CD4-positive, alpha-beta T cell treated with Interleukin-6 for 4 hours (primary cell): ENCODE measurements at places on chromosomes 11 and 22.
A peak's percentile ranks its signal among the peaks of the same experiment; 100 is the strongest.

GRCh38 chr11:78038697-78039313 lies 15.7 kb upstream of the KCTD14 start:
- no peak for DNase-seq

- DNase-seq, result no peak
These were observed 37.8 kb downstream of the SCN3B start for GRCh38 chr11:123616505-123617198.

DNA sequence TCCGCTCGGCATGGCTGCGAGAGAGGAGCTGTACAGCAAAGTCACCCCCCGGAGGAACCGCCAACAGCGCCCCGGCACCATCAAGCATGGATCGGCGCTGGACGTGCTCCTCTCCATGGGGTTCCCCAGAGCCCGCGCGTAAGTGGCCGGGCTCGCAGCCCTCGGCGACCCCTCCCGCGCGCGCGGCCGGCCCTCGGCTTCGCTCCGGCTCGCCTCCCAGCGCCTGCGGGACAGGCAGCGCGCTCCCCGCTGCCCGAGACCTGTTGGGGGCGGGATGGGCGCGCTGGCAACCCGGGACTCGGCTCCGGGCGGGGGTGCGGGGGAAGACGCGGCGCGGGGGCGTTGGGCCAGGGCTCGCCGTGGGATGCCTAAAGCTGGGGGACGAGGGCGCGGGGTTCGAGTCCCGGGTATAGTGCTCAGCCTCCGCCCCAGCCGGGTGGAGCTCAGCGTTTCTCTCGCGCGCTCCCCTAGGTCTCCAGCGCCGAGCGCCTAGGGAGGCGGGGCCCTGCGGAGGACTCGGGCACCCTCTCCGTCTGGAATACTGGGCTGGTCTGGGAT lies 630 bp downstream of the UBASH3B start:
- peak; percentile 54 for DNase-seq

DNA sequence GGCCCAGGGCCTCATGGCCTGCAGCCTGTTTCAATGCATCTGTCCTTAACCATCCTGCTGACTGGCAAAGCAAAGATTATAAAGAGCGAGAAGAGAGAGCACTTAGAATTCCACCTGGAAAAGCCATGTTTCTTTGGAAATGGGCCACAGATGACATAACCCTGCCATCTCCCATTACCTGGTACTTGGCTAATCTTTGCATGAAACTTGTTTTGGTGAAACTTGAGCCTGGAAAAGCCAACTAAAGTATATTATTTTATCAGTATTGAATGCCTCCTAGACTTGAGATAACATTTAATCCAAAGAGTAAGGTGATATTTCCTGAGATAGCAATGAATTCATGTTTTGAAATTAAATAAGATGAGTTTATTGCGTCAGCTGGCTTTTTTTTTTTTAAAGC lies 72.6 kb downstream of the NAV2 start:
- no peak for DNase-seq

DNA sequence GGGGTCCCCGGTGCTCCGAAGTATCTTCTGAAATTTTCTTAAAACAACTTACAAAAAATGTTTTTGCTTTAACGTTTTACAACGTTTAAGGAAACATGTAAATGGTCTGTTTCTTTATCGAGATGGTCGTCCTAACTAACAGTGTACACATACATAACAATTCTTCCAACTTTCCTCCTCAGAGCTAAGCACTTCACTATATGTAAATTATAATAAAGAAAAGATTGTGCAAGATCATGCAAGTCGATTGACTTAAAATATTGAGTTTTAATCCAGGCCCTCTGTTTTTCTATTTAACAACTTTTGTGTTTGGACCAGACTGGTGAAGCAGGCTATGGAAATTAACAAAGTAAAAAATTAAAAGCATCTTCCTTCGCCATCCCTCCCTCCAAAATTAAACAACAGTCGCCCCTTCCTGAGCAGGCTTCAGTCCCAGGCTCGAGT lies 4.9 kb downstream of the ALX4 start:
- no peak for DNase-seq

- peak; percentile 62 for DNase-seq
These were observed 52.5 kb upstream of the CLDN5 start for GRCh38 chr22:19576460-19577421.

DNA sequence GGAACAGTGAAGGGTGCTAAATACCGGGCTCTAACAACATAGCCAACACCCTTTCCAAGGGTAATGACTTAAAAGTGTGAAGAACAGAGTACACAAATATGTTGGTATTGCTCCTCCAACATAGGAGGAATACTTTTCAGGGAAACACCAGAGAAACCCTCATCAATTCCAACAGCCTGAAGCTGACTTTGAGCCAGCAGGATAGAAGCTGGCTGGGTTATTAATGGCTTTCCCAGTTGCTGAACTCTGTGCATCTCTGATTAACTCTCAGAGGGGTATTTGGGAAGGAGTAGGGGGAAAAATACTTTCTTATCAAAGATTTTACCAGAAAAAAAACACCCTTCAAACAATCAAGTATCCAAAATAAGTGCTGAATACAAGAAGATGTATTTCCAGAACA lies 95.6 kb downstream of the AMBRA1 start:
- no peak for DNase-seq

DNA sequence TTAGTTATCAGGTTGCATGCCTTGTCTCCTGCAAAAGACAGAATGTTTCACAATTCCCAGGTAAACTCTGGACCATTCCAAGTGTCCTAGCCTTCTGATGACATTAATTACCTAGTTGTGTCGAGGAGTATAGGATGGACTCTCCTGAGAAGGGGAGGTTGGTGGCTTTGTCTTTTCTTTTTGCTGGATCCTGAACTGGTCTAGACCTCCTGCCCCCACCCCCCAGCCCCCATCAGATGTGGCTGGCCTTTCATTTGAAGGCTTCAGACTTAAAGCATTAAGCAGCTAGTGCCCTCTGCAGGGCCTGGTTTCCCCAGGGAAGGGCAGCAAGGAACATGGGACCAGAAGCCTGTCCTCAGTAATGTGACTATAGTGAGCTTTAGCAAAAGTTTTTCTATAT lies 9.7 kb downstream of the MCAM start:
- no peak for DNase-seq

- DNase-seq, result no peak
These were observed 7.6 kb downstream of the VPS26B start for GRCh38 chr11:134231958-134232659.

GRCh38 chr22:37379722-37380121 lies 47.6 kb downstream of the ELFN2 start:
- no peak for DNase-seq

- DNase-seq, result no peak
These were observed 91.4 kb upstream of the APOA1 start for GRCh38 chr11:116928845-116929244.

- no peak for DNase-seq
These were observed 1404.8 kb downstream of the LRRC4C start for GRCh38 chr11:40054631-40055030.

GRCh38 chr11:15770798-15771414 lies 585.4 kb downstream of the SOX6 start:
- no peak for DNase-seq

- no peak for DNase-seq
These were observed 81.0 kb downstream of the ETS1 start for GRCh38 chr11:128506356-128506755.

- no peak for DNase-seq
These were observed 51.3 kb downstream of the KIRREL3 start for GRCh38 chr11:126949066-126949891.

DNA sequence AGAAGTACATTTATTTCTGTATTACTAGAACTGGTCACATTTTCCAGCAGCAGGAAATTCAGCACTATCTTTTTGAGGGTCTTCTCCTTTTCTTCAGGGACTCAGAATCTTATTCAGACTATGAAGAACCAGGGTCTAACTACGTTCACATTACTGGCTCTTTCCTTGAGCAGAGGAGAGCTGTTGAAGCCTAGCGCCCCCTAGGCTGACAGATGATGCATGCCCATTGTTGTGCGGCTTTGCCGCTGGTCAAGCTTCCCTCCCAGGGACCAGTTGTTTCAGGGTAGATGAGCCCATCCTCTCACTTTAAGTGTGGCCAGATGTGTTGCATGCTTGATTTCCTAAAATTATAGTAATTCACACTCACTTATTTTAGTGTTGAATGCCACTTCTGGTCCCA lies 168.2 kb upstream of the PDGFD start:
- DNase-seq, result no peak

DNA sequence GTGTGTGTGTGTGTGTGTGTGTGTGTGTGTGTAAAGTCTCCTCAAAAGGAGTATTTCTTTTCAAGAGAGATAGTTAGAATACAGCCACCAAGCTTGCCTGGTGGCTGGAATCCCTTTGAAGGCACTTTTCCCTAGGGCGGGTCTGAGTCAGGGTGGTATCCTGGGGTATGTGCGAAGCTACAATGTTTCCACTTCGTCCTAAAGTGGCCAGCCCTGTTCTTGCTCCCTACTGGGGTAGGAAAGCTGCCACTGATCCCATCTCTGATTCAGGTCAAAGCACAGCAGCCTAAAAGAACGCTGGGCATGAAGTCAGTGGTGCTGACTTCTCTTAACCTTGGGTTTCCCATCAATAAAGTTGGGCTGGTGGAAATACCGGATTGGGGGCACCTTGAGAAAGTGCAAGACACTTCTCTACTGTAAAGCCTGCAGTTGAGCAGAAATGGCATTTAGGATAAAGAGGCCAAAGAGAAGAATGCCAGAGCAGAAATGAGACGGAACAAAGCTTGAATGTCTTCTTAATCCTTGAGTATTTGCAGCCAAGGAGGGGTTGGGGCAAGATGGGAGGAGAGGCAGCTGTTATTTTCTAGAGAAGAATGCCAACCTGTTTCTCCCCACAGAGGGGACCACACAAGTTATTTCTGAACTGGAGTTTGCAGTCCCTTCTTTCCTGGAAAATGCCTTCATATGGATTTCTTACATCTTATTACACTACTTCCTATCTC lies 35.3 kb downstream of the ZNRF3 start:
- no peak for DNase-seq

GRCh38 chr11:118180300-118180703 lies 3.9 kb upstream of the SCN2B start:
- no peak for DNase-seq

- no peak for DNase-seq
These were observed 249.1 kb downstream of the CTTN start for GRCh38 chr11:70647188-70648166.

DNA sequence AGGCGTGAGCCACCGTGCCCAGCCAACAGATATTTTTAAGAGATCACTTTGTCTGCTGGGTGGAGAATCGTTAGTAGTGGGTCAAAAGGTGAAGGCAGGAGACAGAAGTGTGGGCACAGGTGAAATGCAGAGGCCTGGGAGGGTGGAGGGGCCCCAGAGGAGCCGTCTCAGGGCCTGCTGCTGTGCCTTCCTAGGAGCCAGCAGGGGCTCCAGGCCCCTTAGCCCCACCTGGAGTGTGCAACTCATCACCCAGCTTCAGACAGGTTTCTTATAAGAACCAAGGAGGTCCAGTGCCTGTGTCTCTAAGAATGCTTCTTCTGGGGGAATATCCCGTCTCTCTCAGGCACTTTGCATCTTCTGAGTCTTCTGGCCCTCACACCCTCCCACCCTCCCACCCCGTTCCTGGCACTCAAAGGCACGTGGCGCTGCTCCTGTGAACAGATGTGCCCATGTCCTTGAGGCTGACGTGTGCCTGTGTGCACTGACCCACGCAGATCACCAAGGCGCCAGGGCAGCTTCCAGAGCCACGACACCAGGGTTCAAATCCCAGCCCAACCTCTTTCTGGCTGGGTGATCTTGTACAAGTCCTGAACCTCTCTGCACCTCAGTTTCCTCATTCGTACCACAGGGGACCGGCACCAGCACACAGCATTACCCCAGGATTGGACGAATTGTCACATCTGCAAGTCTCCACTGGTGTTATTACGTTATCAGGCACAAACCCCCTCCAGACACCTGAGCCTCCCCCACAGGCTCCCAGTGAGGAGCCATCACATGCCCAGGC lies 3.4 kb downstream of the ARSA start:
- no peak for DNase-seq

DNA sequence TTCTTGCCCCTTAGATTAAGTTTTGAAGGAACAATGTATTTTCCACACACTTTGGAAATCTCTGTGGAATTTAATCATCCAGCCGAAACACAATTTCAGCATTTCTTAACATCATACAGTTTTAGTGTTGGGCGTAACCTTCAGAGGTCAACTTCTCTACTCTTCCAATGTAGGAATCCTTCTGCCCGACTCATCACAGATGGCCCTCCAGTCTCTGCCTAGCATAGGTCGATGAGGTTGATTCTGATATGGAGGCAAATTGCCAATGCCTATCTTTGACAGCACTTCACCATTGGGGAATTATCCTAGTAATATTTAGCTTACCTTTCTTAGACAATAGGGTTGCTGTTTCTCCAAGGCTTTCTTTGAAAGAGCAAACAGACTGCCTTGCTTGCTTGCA lies 175.7 kb upstream of the TTC12 start:
- no peak for DNase-seq

- no peak for DNase-seq
These were observed 119.1 kb downstream of the CHST1 start for GRCh38 chr11:45546366-45546765.

DNA sequence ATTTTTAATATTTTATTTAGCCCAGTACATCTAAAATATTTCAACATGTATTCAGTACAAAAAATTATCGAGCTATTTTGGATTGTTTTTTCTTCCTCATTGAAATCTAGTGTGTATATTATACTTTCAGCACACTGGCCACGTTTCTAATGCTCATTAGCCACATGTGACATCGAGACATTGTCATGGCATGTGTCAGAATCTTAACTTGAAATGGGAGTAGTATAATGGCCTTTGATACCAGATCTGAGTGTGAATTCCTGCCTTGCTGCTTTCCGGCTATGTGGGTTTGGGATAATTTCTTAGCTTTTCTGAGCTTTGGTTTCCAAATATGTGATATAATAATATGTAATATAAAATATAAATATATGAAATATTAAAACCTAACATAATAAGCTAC lies 54.3 kb downstream of the BCL2L13 start:
- DNase-seq, result no peak

GRCh38 chr11:64086258-64087123 lies 50.8 kb downstream of the FLRT1 start:
- no peak for DNase-seq

- DNase-seq, result no peak
These were observed 30.9 kb downstream of the INSC start for GRCh38 chr11:15145615-15146014.

GRCh38 chr11:2820976-2821375 lies 64.6 kb downstream of the CDKN1C start:
- no peak for DNase-seq

DNA sequence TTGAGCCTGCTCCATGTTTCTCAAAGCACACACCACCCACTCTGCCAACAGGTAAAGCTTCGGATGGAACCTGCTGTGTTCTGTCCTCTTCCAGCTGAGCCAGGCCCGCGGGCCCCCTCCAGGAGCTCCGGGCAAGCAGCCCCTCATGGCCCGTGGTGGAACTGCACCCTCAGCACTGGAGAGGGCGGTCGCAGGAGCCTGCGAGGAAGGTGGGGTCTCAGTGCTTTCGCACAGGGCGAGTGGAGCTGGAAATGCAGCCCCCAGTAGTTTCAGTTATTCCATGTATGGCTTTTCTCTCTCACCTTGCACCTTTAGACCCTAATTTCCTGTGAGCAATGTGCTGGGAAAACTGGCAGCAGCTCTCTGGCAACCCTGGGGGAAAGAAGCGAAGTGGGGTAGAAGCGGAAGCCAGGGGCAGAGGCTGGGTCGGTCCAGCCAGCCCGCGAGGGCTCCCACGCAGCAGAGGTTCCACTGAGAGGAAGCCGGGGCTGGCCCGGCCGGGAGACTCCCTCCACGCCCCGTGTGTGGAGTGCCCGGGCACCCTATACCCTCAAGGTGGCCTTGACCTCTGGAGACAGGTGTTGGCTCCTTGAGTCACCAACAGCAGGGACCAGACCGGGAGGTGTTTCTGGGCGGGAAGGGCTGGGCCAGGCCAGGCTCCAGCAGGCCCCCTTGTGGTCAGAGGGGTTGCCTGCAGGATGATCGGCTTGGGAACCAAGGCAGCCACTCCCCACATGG lies 119.9 kb upstream of the TMEM45B start:
- DNase-seq, result peak; percentile 73
